ENCODE measurements at places on chromosomes 4 and X.

- DNase-seq: no peak
Observed at GRCh38 chr4:3413675-3414420, 27.9 kb upstream of the HGFAC start.

DNA sequence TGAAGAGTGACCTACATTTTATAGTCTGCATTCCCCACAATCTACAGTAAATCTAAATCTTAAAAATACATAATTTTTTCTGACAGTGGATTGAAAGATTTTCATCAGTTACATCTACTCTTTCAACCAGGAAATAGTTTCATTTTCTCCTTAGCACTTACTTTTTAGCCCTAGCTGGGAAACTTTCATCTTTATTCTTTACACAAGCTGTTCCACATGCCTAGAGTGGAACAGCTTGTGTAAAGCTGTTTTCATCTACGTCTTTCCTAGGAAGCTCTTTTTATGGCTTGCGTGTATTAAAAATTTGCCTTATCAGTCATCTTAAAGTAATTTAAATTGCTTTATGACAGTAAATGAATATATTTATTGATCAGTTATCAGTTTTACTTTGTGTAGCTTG is 40.5 kb downstream of the RBPJ start:
- DNase-seq: no peak

DNA sequence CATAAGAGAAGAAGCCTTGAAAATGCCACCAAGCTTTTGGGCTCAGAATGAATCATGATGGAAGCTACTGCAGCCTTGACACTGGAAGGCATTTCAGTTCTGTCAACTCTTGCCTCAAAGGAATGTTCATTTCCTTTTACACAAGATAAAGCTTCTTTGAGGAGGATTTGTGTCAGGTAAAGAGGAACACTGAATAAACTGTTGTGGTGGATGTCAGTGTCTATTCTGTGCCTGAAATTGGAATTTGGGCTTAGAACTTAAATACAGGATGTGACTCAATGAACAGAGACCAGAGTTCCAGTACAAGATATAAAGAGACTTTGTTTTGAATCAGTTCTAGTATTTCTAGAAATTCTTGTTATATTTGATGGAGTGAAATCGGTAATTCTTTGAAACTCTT is 313.2 kb downstream of the PACRGL start:
- DNase-seq: no peak

- no peak for DNase-seq
Observed at GRCh38 chr4:27861381-27861787, 1000.7 kb downstream of the STIM2 start.

DNA sequence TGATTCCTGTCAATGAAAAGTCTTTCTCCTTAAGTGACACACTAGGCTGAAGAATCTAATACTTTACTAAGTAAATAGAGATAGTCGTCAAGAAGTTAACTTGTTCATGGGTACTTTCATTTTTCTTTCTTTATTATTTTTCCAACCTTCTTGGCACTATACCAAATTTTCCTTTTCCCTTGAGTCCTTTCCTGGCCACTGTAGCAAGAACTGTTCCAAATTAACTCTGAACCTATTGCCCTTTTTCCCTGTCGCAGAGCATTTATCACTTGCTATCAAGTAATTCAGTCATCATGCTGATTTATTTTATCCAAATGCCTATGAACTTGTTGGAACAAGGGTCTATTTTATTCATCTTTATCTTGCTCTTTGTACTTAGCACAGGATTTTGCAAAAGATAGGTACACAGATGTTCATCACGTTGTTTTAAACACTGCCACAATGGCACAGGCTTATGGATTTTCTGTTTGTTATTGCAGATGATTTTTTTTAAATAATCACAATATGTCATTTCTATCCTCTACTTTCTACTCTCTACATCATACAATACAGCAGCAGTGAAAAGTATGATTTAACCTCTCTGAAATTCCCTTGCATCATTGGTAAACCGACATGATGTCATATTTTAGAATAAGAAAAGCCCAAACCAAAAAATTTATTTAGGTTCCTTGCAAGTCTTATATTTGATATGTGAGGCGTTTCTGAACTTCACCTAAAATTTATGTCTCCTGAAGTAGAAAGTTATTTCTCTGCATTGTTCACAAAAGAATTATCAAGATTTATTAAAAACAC is 2352.3 kb downstream of the PCDH7 start:
- no peak for DNase-seq

- DNase-seq: no peak
Observed at GRCh38 chrX:39020051-39020669, 218.9 kb downstream of the MID1IP1 start.

GRCh38 chr4:95835672-95836071 is 4.2 kb upstream of the PDHA2 start:
- DNase-seq: no peak

DNA sequence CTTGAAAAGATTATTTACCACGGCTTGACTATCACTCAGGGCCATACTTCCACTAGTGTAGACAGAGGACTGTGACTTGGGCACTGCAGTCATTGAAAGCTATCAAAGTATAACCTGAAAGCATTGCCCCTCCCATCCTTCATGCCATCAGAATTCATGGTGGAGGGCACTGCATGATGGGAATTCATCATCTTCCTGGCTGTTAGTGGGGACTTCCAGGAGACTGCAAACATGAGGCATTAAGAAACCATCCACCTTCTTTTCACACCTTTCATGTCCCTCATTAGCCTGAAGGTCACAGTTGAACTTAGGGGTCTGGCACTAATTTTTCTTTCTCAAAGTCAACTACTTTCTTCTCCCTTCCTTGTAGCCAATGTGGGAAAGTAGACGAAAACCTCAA is 25.8 kb downstream of the VSIG4 start:
- DNase-seq: no peak

DNA sequence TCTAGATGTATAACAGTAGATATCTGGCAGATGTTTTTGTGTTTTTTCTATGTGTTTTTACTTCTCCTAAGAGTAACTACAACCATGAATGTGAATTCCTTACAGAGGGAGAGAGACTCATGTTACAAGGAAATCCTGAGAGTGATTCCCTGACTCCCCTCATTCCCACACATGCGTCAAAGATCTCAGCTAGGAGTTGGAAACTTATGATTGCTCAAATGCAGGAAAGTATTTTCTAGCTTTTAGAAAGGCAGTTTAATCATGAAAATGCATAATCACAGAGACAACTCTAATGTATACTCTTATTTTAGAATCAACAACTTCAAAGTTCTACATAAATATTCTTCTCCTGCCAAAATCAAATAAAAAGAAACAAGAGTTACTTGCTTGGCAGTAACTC is 121.8 kb downstream of the PDE5A start:
- DNase-seq: no peak

- no peak for DNase-seq
Observed at GRCh38 chrX:109873983-109874382, 128.9 kb upstream of the TMEM164 start.

- DNase-seq: no peak
Observed at GRCh38 chrX:151323054-151323453, 74.0 kb upstream of the VMA21 start.

- no peak for DNase-seq
Observed at GRCh38 chrX:133630362-133630761, 215.1 kb upstream of the GPC4 start.

- DNase-seq: no peak
Observed at GRCh38 chr4:184100297-184100885, 117.3 kb downstream of the ENPP6 start.

DNA sequence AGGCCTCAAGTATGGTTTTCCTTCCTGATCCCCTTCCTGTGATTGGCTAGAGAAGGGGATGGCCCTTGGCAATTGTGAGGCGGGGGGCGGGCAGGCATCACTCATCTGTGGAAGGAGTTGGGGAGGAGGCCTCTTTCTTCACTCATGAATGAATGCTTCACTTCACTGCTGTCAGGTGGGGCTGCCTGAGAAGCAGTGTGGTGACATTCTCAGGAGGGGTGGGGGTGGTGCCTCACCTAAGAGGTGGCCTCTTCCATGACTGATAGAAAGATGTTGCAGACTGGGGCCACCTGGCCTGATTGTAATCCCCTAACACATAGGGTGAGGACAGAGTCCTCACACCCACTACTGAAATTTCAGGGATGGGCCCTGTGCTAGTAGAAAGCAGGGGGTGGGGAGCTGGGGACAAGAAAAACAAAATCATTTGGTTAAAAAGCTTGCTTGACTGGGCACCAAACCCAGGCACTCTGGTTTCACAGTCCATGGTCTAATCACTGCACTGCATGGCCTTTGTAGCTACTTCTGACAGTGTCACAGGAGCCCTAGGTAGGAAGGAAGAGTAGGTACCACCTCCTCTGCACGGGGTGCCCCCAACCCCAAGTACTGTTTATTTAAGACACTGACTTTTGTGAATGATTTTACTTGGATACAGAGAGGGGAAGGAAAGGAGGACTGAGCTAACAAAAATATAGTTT is 5.6 kb upstream of the HOPX start:
- DNase-seq: no peak

DNA sequence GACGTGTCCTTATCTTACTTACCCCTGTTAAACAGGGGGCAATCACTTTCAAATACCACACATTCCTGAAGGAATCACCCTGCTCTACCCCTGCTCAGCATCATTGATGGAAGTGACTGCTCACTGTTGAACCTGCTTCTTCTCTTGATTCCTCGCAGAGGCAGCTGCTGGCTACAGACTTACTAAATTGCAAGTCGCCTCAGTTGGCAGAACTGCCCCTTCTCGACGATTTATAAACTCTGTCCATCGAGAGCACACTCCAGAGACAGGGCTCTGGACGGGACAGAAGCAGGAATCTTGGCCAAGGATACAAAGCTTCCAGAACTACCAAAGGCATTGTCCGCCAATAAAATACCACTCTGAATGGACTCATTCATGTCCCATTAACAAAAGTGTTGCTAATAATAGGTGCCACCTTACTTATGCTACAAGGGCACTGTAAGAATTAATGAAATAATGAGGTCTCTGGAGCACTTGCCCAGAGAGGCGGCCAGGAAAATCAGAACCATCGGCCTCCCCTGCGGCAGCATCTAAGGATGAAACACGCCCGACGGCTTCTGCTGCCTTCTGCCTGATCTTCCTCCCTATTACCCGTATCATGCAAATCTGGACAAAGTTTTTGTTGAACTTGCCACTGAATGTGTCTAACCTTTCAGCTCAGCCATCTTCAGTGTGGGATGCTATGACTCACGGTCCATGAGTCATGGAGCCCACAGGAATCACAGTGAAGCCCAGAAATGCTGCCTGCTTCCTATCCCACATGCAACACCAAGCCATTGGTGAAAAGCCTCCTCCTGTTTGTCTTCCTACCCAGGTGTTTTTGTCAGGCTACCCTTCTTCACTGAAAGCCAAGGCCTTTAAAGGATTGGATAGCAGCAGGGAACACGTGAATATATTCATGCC is 164.9 kb downstream of the MAML3 start:
- DNase-seq: no peak

DNA sequence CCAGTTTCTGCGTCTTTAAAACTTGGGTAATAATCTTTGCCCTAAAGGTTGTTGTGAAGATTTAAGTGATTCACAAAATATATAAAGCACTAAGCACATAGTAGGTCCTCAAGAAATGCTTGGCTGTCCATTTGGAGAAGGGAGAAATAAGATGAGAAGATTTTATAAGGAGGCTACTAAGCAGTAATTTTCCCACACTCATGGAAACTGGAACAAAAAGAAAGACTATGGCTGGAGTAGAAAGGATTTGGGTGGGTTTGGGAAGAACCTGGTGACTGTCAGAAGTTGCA is 47.0 kb downstream of the PRPS1 start:
- DNase-seq: no peak

DNA sequence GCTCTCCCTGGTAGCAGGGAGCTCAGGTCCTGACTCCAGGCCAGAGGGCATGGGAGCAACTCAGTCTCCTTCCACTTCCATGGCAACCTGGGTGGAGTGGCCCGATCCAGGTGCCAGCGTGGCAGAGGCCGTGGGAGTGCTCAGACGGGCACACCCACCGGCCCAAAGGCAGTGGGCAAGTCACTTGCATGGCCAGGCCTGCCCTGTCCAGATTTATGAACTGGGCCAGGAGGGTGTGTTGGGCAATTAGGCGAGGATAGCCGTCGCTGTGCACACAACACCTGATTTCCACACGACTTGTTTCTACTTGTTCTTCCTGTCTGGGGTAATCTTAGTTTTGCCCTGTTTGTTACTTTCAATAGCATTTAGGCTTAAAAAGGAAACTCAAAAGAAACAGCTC is 55.5 kb upstream of the NYX start:
- DNase-seq: no peak

DNA sequence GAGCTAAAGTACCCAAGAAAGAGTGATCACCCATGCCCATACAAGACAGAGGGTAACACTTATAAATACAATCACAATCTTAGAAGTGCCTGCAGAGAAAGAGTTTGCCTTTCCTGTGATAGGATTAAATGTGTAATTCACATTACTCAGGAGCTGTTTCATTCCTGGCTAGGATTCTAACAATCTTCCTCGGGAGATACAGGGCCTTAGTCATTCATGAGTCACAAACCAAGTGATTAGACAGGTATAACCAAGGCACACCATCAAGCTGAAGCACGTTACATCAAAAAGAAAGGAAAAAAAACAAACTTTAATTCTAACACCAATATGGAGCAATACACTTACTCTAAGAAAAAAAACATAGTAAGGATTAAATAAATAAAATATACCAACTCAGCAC is 14.9 kb downstream of the ABCG2 start:
- no peak for DNase-seq

- no peak for DNase-seq
Observed at GRCh38 chrX:31178769-31179125, 106.9 kb upstream of the FTHL17 start.

DNA sequence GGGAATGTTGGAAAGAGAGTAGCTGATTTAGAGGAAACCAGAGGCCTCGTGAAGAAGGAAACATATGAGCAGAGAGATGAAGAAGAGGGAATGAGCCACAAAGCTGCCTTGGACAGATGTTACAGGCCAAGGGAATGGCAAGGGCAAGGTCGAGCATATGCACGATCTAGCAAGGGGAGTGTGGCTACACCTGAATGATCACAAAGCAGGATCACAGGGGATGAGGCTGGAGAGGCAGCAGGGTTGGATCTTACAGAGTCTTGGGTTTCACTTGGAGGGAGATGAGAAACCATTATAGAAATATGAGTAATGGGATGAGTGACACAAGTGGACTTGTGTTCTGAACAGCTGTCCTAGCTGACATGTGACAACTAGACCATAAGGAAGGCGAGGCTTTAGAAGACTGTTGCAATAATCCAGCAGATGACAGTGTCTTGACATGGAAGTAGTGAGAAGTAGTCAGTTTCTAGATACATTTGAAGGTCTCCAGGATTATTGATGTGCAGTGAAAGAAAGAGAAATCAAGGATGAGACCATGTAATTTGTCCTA is 58.7 kb downstream of the RASGEF1B start:
- no peak for DNase-seq

GRCh38 chrX:153879741-153880439 is 6.1 kb downstream of the L1CAM start:
- no peak for DNase-seq

- DNase-seq: no peak
Observed at GRCh38 chr4:136823020-136823419, 709.3 kb downstream of the PCDH18 start.

DNA sequence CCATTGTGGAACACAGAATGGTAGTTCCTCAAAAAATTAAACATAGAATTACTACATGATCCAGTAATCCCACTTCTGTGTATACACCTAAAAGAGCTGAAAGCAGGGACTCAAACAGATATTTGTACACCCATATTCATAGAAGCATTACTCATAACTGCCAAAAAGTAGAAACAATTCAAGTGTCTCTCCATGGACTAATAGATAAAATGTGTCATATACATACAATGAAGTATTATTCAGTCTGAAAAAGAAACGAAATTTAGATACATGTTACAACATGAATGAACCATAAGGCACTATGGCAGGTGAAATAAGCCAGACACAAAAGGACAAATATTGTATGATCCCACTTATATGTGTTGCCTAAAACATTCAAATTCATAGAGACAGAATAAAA is 145.1 kb downstream of the ANTXR2 start:
- no peak for DNase-seq

- DNase-seq: no peak
Observed at GRCh38 chr4:101419336-101420135, 72.2 kb upstream of the PPP3CA start.
